Ovary (tissue), 10 donors: ENCODE measurements at places on chromosomes 7 and 10. TPM values are rescaled to one million over a fixed set of nuclear protein-coding genes. Genes with fewer than 3 reads are reported as not detected.

GRCh38 chr10:25102147-25102822, 72.5 kb upstream of the GPR158 start:
- no peak for DNase-seq

- DNase-seq: peak; percentile 42
These were observed 107.8 kb downstream of the ARHGAP22 start for GRCh38 chr10:48496831-48497779.

NUTM2A gene
- 2.5 TPM for total RNA-seq

DNA sequence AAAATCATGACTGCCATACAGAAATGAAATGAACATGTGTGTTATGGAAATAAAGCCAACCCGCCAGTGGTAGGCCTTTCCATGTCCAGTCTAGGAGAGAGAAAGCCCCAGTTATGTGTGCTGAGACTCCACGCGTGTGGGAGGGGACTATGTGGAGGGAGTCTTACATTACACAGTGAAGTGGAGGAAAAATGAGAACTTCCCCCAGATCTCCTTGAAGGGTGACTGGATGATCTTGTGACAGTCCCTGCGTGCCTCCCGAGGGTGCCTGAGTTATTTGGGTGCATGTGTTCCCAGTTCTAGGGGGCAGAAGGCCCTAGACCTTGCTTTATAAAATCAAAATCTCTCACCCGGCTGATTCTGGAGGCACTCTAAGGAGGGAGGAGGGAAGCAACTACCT, 24.2 kb downstream of the UPP1 start:
- no peak for DNase-seq

DNA sequence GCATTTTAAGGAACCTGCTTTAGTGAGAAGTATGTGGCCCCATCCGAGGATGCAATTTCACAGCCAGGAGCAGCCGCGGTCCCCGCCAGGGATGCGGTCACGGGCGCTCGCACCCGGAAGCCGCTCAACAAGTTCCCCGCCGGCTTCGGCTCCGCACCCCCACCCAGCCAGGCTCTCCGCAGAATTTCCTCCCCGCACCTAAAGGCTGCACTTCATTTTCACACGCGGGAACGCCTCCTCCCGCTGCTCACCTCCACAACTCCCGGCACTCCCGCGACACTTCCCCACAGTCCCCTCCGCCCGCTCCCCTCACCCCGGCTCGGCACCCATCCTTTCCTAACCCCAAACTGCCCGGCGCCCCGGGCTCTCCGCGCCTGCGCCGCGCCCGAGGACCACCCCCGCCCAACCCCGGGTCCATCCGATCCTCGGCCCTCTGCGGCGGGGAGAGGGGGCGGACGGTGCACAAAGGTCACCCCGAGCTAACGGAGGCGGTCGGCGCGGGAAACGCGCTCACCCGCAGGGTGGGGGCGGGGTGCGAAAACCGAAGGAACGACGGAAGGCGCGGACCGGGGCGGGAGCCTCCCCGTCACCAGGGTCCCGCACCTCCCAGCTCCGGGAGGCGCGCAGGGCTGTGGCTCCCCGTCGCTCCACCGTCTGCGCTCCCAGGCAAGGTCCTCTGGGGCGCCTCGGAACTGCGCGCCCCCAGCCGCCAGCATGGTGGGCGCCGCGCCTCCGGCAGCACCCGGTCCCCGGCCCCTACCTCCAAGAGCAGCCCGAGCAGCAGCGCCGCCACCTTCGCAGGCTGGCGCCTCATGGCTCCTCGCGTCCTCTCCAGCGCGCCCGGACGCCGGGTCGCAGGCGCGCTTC, 558 bp downstream of the VOPP1 start:
- peak; percentile 71 for DNase-seq

GRCh38 chr7:81231301-81231838, 312.5 kb upstream of the SEMA3C start:
- DNase-seq: no peak

ZNF37A gene
- total RNA-seq: 18.5 TPM

DNA sequence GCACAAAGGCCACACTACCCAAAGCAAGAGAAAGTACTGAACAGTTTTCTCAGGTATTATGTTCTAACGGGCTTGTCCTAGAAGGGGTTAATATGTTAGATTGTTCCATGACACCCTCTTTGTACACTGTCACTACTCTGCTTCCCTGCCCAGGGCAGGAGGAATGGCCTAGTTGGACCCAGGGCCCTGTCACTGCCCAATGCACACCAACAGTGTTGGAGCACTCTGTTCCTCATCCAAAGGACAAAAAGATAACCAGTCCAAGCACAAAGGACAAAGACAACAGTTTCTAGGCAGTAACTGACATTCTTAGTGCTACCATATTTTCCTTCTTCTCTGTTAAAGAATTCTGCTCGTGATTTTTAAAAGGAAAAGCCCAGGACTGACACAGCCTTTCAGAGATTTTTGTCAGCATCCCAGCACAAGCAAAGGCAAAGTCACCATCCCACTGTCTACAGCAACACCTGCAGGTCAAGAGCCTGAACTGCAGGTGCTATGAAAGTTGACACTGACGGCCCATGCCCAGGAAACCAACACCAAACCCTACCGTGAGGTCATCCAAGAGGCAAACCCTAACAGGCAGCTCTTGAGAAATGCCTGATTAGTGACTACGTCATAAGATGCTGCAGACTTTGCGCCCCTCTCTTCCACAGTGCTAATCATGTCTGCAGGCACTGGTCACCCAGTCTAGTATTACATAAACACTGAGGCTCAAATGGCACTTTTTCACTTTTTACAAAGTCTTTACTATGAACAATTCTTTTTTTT, 13.2 kb downstream of the NUDCD3 start:
- DNase-seq: peak; percentile 34

GRCh38 chr7:41999736-42000283, 237.2 kb downstream of the GLI3 start:
- no peak for DNase-seq

AEBP1 gene
- 137 TPM for total RNA-seq

DNA sequence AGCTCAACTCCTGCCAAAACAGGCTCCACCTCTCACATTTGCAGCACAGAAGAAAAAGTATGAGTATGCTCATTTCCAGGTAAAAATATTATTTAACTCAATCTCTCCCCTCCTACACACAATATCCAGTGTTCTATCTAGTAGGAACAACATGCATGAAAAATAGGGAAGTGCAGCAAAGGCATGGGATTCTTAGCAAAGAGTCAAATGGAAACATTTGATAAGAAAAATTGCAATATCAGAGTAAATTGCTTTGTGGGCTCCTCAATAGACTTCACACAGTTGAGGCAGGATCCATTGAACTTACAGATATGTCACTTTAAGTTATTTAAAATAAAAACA, 150.9 kb downstream of the ANK3 start:
- no peak for DNase-seq

DNA sequence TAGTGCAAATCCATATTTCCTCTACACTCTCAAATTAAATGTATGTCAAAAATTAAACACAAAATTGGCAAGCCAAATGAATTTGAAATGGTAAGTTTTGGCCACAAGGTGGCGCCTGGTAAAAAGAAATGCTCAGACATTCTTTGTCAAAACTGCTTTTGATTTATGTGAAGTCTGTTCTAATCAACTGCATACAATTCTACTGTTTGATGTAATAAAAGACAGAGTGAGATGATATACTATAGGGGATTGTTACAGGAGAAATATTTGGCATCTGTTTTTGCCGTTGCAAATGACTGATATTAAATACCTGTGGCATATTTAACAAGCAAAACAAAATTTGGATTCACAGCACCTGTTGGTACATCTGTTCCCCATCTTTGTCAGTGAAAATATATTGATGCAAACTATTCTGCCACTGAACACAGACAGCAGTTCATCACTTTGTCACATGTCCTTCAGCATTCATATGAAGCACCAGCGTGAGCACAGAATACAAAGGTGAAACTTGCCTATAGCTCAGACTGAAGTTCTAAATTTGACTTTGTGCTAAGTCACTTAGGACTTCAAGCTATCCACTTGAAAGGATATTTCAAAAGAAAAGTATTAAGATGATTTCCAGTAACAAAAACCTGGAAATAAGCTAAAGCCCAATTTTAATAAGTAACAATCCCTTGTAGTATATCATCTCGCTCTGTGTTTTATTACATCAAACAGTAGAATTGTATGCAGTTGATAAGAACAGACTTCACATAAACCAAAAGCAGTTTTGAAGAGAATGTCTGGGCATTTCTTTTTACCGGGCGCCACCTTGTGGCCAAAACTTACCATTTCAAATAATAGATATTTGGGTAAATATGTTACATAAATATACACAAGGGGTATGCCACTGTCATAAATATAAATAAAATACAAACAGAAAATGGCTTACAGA, 10.2 kb upstream of the CH25H start:
- peak; percentile 33 for DNase-seq

- no peak for DNase-seq
These were observed 33.3 kb downstream of the FANK1 start for GRCh38 chr10:125929618-125930017.

DNA sequence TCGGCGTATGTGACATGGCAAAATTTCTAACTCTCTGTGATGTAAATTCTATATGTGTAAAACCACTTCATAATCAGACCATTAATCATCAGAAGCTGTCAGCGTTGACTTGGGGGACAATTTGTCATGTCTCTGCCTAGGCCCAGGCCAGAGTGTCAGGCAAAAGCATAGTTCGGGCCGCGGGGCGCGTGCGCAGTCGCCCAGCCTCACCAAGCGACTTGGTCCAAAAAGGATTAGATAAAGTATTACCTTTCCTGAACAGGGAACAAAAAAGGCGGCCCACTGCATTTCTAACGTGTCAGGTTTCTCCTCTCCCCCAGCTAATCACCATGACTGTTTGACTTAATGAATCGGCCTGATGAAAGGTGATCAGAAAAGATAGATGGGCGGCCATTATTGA, 114.2 kb downstream of the EBF3 start:
- no peak for DNase-seq

DNA sequence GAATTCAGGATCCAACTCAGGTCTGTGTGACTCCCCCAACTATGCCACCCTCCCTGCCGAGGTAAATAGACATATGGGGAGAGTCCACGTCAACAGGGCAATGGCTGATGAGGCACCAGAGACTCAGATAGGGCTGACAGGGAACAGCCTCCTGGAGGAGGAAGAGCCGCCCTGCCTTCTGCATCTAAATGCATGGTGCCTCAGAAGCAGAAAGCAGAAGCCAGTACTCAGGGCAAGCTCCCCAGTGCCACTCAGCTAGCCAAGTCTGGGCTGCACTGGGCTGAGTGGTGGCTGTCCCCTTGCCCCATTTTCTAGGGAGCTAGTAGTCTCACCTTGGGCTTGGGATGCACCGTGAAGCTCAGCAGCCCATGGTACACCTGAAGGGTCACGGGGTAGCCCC, 11.0 kb downstream of the RRP12 start:
- no peak for DNase-seq

DNA sequence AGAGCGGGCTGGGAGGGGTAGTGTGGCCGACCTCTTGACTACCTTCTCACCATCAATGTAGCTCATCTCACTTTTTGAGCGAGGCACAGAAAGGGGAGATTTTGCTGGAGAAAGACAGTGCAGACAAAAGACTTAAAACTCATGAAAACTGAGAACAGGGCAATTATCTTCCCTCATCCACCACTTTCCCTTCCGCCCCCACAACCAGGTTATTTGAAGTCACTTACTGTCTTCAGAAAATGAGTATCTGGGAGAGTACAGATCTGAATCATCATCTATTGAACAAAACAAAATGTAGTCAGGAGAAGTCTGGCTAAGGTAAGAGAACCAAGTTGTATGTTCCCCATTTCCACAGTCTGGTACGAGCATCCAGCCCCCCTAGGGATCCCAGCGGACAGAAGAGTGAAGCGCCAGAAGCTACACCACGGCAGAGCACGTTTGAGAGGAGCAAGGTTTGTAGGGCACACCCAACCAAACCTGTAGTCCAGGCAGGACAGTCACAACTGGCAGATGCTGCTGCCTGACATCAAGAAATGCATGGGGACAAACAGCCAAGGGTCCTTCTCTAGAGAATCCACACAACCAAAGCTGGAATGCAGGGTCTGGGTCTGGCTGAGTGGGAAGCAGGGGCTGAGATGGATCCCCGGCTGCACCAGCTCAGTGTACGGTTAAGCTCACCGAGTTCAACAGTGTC, 93.4 kb upstream of the PDLIM1 start:
- no peak for DNase-seq

GRCh38 chr7:152162287-152162686, 136.8 kb downstream of the GALNT11 start:
- DNase-seq: no peak

DNA sequence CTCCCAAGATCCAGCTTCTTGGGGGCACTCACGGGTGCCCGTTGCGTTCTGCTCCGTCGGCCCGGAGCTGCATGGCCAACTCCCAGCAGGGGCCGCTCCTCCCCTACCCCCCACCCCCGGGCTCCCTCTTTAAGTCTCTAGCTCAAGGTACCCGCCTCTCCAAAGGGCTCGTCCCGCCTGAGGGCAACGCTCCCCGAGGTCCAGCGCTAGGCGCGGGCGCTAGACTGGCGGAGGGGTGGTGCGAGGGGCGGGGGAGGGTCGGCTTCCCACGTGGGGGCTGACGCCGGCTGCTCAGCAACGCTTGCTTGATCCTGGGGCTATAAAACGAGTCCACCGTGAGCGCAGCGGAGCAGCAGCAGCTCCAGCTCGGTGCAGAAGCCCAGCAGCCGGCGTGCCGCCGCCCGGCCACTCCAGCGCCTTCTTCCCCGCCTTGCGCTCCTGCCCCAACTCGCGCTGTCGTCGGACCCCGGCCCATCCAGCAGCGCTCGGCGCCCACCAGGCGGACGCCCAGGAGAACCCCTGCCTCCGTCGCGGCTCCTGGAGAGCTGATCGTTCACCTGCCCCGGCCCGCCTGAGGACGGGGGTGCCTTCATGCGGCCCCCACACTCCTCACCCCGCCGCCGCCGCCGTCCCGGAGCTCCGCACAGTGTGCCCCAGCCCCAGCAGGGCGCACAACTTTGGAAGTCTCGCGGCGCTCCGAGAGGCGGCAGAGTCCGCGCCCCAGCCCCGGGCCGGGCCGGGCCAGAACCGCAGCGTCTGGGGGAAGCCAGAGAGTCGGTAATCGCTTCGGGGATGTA, at the start of gene ADRA2A:
ADRA2A (plus strand) TSS at position 348 of the 797 bp plus-strand sequence. CDS start 968 bp downstream, outside the sequence.
- DNase-seq: peak; percentile 88

- DNase-seq: peak; percentile 24
These were observed 672 bp downstream of the GTPBP4 start for GRCh38 chr10:988667-989545.

- DNase-seq: no peak
These were observed 84.5 kb downstream of the AVL9 start for GRCh38 chr7:32579776-32580175.

DNA sequence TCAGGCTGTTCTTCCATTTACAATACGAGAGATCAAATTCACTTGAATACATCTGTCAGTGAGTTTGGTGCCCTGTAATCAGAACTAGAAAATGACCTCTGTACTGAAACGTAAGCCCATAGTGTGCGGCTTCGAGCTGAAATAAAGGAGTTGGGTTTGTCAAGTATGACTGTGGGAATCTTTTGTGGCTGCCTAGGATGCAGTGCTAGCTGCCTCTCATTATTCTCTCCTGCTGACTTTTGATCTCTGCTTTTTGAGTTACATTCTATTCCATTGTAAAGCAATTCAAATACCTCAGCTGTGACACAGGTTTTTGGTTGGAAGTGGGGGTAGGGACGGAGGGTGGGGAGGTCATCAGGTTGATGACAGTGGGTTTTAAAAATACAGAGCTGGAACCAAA, 40.4 kb downstream of the ICA1 start:
- no peak for DNase-seq

- no peak for DNase-seq
These were observed 32.9 kb upstream of the FAM3C start for GRCh38 chr7:121428855-121429489.

GRCh38 chr7:112193915-112194502, 12.2 kb downstream of the DOCK4 start:
- DNase-seq: no peak

IKZF1 gene
- 4.6 TPM for total RNA-seq

ZNF804B gene
- not detected for total RNA-seq

GRCh38 chr7:69032848-69033247, 565.4 kb upstream of the AUTS2 start:
- no peak for DNase-seq

MSS51 gene
- total RNA-seq: 2.1 TPM

LFNG gene
- 4.8 TPM for total RNA-seq

TAS2R4 gene
- total RNA-seq: 1.8 TPM
